ENCODE measurements at places on chromosomes 3 and 15.

GRCh38 chr3:193589129-193589528 lies 3.9 kb upstream of the OPA1 start:
- DNase-seq = no peak

DNA sequence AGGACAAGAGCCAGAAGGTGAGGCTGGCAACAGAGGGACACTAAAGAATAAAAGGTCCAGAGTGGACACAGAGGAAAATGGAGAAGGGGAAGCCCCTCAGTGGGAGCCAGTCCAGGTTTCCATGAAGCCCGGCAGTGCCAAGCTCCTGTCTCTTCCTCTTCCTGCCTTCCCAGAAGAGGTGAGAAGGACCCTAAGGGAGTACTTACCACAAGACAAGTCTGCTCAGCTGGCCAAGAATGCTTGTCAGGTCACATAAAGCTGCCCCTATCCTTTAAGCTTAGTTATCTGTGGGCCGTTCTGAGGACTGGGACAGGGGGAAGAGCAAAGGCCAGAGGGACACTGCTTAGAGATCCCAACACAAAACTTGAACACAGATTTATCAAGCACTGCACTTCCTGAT lies 100.2 kb downstream of the RYK start:
- no peak for DNase-seq

- DNase-seq = no peak
Measured at GRCh38 chr3:156548902-156549301, 6.0 kb downstream of the SSR3 start.

GRCh38 chr3:123342631-123343080 lies 106.2 kb downstream of the ADCY5 start:
- no peak for DNase-seq

DNA sequence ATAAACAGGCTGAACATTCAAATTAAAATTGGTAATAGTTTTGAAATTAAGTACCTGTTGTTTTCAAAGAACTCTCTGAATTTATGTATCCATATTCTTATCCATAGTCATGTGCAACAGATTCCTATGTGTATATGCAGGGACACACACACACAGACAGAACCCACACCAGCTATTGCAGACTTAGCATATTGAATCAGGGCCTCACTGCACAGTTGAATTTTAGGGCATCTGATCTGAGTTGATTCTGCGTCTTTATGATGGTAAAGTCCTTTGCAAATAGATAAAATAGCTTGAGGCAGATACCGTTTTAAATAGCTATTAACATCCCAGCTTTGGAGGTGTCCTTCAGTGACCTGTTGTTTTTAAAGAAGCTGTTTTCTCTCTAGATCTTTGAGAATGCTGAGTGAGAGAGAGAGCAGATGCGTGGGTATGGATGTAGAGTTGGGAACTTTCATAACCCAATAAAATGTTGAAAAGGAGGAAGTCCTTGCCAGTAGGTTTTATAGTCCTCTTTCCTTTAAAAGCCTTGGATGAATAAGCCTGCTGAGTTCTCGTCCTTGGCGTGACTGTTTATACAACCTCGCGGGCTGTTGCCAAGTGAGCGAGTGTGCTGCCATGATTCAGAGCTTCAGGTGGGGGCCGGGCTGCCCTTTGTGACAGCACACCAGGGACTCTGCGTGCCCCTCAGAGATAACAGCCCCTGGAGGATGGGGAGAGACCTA lies 18.3 kb downstream of the MYZAP start:
- DNase-seq = no peak

DNA sequence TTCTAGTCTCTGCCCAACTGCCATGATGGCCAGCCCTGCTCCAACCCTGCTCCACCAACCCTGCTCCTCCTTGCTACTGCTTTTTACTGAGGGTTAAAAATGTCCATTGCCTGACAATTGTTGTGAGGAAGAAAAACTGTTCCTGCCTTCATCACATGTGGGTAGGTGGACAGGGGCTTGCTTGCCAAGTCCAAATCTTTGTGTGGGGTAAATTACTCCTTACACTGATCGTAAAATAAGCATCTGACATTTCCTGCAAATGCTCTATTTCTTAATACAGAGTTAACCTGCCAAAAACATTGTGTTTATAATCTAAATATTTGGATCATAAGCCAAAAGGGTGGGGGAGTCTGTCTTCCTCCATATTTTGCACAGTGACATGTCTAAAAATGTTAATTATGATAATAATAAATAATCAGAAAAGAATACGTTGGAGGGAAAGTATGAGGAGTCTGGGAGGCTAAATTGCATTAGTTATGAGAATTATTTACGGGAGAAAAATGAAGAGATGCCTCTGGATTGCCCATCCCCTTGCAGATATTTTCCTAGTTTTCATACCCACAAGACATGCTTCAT lies 242.5 kb upstream of the TBL1XR1 start:
- DNase-seq = no peak

DNA sequence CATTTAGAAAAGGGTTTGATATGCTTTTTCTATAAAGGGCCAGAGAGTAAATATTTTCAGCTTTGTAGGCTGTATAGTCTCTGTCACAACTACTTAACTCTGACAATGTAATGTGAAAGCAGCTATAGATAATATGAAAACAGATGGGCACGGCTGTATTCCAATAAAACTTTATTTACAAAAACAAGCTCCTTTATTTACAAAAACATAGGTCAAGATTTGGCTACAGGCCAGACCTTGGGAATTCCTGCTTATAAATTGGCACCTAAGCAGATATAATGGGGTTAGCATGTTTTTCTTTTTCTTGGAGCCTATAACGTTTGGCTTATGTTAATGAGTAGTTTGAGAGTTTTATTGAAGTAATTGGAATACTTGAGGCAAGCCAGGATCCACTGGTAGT lies 119.4 kb upstream of the CGNL1 start:
- no peak for DNase-seq

- no peak for DNase-seq
Measured at GRCh38 chr15:47963265-47963664, 157.5 kb upstream of the SLC24A5 start.

GRCh38 chr3:123949641-123950040 lies 11.4 kb downstream of the CCDC14 start:
- no peak for DNase-seq

- DNase-seq = no peak
Measured at GRCh38 chr3:17974206-17974841, 231.9 kb upstream of the TBC1D5 start.

- no peak for DNase-seq
Measured at GRCh38 chr3:58858126-58858525, 191.6 kb upstream of the FAM3D start.

DNA sequence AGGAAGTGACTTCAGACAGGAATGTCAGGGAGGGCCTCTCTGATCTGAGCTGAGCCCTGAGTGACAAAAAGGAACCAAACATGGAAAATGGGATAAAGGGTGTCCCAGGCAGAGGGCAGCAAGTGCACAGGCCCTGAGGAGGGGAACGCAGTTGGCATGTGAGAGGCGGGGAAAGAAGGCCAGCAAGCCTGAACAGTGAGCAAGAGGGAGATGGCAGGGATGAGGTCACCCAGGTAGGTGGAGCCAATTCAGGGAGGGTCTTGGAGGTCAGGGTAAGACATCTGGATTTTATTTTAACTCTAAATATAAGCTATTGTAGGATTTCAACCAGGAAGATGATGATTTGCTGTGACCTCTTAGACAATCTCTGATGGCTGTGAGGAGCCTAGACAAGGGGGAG lies 167.7 kb downstream of the LRTM1 start:
- no peak for DNase-seq

- no peak for DNase-seq
Measured at GRCh38 chr3:174051191-174051590, 653.6 kb downstream of the NLGN1 start.

GRCh38 chr3:17737591-17737990 lies 4.8 kb downstream of the TBC1D5 start:
- no peak for DNase-seq

All from stimulated activated CD4-positive, alpha-beta T cell treated with anti-CD3 and anti-CD28 coated beads, Interleukin-12 subunit alpha, Interleukin-12 subunit beta, amount 100 ng/mL, for 48 hours (primary cell).